A172 (cell line): ENCODE measurements at places on chromosomes 11 and 22. TPM values are rescaled to one million over a fixed set of nuclear protein-coding genes. Genes with fewer than 3 reads are reported as not detected.
A peak's percentile ranks its signal among the peaks of the same experiment; 100 is the strongest.

- DNase-seq, result no peak
Measured at GRCh38 chr11:81839016-81839415, 894.6 kb downstream of the FAM181B start.

DNA sequence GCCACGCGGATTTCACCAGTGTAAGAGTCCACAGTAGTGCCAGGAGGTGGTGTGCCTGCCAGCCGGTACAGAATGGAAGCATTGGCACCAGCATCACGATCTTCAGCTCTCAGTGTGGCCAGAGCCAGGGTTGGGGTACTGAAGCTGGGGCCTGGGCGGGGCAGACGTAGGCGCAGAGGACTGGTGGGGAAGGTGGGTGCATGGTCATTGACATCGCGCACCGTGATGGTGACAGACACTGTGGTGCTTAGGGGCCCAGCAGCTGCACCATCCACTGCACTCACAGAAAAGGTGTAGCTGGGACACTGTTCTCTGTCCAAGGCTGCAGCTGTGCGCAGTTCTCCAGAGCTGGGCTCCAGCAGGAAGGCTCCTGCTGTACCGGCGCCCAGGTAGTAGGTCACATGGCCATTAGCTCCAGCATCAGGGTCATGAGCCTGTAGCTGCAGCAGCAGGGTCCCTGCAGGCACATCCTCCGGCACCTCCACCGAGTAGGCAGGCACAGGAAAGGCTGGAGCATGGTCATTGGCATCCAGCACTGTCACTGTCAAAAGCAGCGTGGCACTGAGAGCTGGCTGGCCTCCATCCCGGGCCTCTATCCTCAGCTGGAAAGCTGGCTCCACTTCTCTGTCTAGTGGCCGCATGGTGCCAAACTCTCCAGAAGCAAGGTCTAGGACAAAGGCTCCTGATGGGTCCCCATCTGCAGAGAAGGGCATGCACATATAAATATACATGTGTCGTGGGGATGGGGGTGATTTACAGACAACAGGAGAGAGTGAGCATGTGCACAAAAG, 7.9 kb upstream of the TPP1 start:
- no peak for DNase-seq

GRCh38 chr11:10637731-10638151, 55.8 kb downstream of the IRAG1 start:
- no peak for DNase-seq

GRCh38 chr11:116891746-116892145, 54.3 kb upstream of the APOA1 start:
- no peak for DNase-seq

GRCh38 chr11:79101656-79102055, 339.2 kb downstream of the TENM4 start:
- no peak for DNase-seq

DNA sequence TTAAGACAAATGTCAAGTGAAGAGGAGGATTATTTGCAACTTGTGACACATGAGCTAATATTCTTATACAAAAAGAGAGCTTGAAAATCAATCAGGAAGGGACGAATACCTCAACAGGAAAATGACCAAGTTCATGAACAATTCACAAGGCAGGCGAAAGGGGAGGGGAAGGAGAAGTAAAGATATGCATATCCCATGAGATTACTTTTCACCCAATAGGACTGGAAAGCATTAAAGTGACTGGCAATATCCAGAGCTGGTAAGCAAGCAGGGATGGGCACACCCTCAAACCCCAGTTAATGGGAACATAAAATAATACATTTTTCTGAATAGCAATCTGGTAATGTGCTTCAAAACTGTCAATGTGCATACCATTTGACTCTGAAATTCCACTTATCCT, 129.5 kb downstream of the SLC1A2 start:
- DNase-seq, result peak; percentile 64

DNA sequence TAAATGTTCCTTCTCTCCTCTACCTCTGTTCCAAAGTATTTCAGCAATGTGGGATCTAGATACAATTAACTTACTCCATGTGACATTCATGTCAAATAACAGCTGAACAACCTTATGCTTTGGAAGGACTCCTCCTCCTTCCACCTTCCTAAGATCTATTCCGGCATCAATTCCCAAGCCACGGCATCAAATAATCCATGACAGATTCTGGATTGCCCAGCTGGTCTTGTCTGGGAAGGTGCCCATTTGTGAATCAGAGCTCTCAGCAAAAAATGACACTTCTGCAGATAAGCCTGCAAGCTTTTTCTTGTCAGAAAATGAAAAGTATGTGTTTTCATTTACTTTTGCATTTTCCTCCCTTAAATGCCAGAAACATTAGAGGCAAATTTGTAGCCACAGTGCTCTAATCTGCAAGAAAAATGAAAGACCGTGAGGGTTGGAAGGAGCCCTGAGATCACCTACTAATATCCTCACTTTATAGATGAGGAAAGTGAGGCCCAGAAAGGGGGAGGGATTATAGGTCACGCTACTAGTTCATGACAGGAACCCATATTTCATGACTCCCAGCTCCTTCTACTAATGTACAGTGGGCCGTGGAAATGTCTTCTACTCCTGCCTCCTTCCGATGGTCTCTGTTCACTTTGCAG, 124.0 kb downstream of the ME3 start:
- DNase-seq, result peak; percentile 14

DNA sequence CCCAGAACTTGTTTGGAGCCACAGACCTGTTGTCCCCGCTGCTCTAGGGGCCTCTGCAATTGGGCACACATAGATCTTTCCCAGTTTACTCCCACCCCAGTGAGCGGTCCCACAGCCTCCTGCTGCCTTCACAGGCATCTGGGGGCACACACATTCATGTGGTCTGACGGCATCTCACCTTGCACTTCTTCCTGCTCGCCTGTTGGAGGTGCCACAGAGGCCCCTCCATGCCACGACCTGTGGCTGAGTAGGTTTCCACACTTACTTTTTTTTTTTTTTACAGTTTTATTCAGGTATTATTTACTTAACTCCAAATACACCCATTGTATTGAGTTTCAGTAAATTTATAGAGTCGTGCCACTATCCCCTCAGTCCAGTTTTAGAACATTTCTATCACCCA, 68.9 kb upstream of the SEPTIN5 start:
- no peak for DNase-seq

- no peak for DNase-seq
Measured at GRCh38 chr11:267491-267994, 10.7 kb upstream of the NLRP6 start.

DNA sequence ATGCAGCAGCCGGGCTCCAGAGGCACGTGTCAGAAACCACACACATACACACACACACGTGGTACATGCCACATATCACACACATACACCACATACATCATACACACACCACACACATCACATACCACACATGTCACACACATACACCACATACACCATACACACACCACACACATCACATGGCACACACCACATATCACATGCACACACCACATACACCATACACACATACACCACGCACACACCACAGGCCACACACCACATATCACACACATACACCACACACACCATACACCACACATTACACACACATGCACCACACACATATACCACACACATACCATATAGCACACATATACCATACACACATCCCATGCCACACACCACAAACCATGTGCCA, 97.5 kb upstream of the PRR5 start:
- DNase-seq, result no peak

DNA sequence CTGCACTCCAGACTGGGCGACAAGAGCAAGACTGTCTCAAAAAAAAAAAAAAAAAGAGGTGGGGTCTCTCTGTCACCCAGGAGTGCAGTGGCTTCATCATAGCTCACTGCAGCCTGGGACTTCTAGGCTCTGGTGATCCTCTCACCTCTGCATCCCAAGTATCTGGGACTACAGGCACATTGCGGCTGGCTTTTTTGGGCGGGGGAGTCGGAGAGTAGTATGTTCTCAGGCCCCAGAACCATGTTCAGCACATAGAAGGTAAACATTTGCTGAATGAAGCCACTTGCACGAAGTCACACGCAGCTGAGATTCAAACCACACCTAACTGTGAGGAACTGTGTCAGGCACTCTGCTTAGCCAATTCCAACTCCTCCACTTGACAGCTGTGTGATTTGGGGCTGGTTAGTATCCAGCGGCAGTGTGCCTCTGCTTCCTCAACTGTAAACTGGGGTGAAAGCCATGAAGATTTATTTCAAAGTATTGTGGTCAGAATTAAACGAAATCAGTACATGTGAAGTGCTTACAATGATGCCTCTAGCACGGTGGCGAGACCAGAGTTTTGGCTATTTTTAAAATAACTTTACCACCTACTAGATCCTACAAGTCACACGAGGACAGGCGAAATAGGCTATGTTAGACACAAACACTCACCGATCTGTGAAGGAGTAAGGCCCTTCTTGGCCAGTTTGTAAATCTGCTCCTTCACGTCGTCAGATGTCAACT, 789 bp downstream of the RPS13 start:
- DNase-seq, result no peak

DNA sequence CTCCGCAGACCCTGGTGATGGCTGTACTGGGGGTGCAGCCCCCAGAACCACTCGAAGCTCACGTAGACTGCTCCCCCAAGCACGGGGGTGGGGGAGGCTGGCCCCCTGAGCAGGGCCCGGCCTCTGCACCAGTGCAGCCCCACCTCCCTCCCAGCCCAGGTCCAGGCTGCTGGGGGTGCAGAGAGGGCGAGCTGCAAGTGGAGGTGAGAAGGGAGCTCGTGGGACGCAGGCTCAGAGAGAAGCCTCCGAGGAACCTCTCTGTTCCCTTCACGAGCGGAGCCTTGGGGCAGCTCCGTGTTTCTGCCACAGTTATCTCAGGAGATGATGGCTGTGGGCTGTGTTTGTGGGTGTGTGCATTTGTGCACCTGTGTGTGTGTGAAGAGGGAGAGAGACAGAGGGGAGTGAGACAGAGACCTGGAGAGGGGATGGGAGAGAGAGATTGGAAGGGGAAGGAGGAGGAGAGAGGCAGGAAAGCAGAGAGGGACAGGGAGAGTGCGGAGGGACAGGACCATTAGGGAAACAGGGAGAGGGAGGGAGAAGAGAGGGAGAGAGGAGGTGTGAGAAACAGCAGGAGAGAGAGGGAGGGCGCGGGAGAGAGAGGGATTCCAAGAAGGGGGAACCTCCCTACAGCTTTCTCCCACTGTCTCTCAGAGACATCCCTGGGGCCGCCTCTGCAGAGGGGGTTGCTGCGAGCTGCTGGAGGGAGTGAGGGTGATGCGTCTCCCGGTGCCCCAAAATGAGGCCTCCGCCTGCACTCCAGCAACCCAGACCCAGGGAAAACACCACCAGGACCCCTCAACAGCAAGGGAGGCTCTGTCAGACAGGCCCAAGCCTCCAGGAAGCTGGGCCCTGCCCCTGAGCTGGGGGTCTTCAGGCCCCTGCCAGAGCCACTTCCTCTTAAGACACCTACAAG, 1488.6 kb downstream of the BRD1 start:
- no peak for DNase-seq

GRCh38 chr22:49505337-49506009, 322.2 kb downstream of the BRD1 start:
- DNase-seq, result no peak

GRCh38 chr11:70646272-70647049, 248.1 kb downstream of the CTTN start:
- DNase-seq, result no peak

The P2RX6 gene
- 2.8 and 3.5 TPM in 2 replicates for total RNA-seq

The POU2AF3 gene
- not detected in 2 replicates for total RNA-seq

The CTSF gene
- 1.6 and 7.8 TPM in 2 replicates for total RNA-seq

The GAS2 gene
- 0.12 and 0.22 TPM in 2 replicates for total RNA-seq

The PRODH gene
- 0.72 and 6.6 TPM in 2 replicates for total RNA-seq
